ENCODE measurements at places on chromosomes 3 and 15.
A peak's percentile ranks its signal among the peaks of the same experiment; 100 is the strongest.

- DNase-seq, result no peak
Measured at GRCh38 chr15:80031841-80032240, 27.6 kb upstream of the ZFAND6 start.

DNA sequence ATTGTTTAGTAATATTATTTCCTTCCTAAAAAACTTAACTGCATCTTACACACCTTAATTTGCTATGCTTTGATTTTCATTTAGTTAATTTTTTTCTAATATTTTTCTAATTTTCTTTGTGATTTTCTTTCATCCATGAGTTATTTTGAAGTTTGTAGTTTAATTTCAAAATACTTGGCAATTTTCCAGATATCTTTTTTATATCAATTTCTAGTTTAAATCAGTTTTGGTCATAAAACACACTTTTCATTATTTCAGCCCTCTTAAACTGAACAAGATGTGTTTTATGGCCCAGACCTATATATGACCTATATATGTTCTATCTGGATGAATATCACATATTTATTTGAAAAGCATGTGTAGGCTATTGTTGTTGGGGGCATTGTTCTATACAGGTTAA is 759.9 kb upstream of the SGO1 start:
- DNase-seq, result no peak

DNA sequence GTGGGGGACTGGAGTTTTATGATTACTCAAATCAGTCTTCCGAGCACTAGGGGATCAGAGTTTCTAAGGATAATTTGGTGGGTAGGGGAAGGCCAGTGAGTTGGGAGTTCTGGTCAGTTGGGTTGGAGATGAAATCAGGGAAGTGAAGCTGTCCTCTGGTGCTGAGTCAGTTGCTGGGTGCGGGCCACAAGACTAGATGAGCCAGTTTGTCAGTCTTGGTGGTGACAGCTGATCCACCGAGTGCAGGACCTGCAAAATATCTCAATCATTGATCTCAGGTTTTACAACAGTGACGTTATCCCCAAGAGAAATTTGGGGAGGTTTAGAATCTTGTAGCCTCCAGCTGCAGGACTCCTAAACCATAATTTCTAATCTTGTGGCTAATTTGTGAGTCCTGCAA is 249.4 kb downstream of the FAM43A start:
- no peak for DNase-seq

- peak; percentile 45 for DNase-seq
Measured at GRCh38 chr3:100880845-100881244, 112.4 kb downstream of the ABI3BP start.

GRCh38 chr15:47184908-47185801 is 532.1 kb upstream of the SEMA6D start:
- DNase-seq, result peak; percentile 6

GRCh38 chr15:86611417-86612040 is 531.9 kb downstream of the AGBL1 start:
- DNase-seq, result peak; percentile 48

DNA sequence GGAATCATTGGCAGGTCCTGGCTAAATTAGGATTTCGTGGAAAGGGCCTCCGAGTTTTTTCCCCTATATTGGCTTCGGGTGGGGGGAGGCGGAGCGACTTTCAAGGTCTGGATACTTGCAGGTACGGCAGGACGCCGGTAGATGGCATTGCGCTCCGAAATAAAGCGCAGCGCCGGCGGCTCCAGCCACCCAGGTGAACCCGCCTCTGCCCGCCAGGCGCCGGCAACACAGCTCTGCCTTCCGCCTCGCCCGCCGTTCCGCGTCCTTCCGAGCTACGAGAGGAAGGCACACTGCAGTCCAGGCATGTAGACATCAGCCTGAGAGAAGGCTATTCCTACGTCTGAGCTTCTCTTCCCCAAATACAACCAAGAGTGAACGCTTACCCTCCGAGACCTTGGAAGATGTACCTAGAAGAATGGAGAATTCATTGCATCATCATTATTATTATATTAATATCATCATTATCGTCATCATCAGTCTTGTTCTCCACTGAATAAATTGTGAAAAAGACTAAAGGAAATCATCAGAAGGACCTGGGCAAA is 514.1 kb downstream of the MECOM start:
- DNase-seq, result peak; percentile 88

DNA sequence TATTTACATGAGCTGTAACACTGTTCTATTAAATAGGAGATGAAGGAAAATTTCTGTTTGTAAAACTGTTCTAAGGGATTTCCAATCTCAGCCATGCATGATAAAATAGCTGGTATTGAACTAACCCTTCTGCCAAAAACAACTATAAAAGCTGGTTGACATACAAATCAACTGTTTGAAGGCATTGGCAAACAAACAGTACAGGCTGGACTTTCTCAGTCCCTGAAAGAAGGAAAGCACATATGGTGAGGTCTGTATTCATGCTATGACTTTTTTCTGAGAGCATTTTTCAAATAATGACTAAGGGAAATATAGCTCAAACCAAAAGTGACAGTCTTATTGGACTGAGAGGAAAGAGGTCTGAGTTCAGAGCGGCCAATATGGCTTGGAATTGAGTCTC is 117.0 kb upstream of the CCDC54 start:
- DNase-seq, result no peak

- DNase-seq, result no peak
Measured at GRCh38 chr3:71433631-71434030, 149.9 kb downstream of the FOXP1 start.

DNA sequence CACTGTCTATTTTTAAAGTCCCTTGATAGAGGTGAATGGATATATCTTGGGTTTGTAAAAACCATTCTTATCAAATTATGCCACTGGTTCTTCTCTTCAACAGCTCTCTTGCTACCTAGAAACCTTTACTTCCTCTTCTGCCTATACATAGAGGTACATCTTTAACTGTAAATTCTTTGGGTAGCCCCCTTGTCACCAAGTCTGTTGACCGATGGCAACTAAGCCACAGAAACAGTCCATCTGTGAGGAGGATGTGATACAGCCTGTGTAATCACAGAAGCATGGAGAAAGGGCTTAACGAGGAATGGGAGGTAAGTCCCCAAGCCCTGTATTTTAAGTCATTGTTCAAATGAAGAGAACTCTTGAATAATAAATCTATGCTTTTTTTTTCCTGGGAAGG is 246.5 kb upstream of the MDFIC2 start:
- DNase-seq, result no peak

- no peak for DNase-seq
Measured at GRCh38 chr3:9077029-9077428, 113.8 kb upstream of the RAD18 start.

GRCh38 chr3:13424141-13424844 is 4.2 kb upstream of the NUP210 start:
- no peak for DNase-seq

GRCh38 chr3:149388001-149388440 is 10.6 kb upstream of the TM4SF1 start:
- DNase-seq, result peak; percentile 89

DNA sequence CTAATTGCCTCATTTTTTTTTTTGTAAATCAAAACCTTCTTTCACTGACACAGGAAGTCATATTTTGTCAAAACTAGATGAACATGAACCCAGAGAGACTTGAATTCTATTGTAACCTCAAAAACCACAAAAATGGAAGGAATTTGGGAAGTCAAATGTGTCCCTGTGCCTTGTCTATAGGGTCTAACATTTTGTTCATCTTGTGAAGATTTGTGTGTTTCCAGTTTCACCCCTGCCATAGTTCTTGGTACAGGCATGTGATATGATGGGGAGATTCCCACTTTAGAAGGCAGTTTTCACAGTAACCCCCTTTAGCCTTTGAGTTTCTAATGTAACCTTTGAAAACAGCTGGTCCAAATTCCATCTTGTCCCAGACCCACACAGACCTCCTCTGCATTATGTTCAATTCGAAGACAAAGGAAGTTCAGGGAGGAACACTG is 318.5 kb upstream of the ADAMTS9 start:
- peak; percentile 63 for DNase-seq

GRCh38 chr3:54621184-54621583 is 306.7 kb downstream of the LRTM1 start:
- DNase-seq, result no peak

- DNase-seq, result peak; percentile 6
Measured at GRCh38 chr15:45276831-45277230, 24.8 kb downstream of the SLC28A2 start.

GRCh38 chr3:157172746-157173145 is 12.8 kb upstream of the CCNL1 start:
- DNase-seq, result no peak

- no peak for DNase-seq
Measured at GRCh38 chr3:176971613-176972174, 225.6 kb downstream of the TBL1XR1 start.
